ENCODE measurements at places on chromosomes 3 and 15.

- DNase-seq = no peak
Observed at GRCh38 chr3:34988296-34988695, 651.0 kb upstream of the ARPP21 start.

GRCh38 chr15:31024330-31024729 is 32.9 kb upstream of the MTMR10 start:
- no peak for DNase-seq

GRCh38 chr15:73583544-73583943 is 49.6 kb downstream of the NPTN start:
- DNase-seq = no peak

GRCh38 chr3:53794597-53794996 is 51.6 kb downstream of the CHDH start:
- DNase-seq = no peak

DNA sequence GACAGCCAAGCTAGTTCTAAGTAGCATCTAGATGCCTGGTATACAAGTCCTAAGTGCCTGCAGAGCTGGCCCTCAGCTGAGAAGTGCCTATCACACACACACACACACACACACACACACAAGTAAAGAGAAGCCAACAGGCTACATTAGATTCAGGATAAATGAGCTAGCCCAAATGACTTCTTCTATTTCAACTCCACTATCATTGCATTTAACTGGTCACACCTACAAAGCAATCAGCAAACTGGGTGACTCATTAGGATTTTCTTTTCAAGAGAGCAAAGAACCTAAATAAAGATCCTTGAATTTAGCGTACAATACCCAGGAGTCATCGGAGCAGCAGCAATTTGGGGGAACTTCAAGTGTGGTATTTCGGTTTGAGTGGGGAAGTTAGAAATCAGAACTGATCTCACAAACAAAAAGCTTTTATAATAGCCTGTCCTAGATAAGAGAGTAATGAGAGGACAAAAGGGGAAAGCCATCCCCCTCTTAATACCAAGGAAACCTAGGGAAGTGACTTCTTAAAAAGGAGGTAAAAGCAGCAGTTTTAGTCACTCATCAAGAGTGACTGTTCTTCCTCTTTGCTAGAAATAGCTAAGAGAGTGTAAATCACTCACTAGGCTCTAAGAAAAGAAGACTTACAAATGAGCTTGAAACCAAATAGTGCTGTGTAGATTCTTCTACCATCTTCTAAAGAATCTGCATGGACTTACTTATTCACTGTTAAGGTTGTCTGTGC is 112.7 kb downstream of the TNIK start:
- DNase-seq = no peak

DNA sequence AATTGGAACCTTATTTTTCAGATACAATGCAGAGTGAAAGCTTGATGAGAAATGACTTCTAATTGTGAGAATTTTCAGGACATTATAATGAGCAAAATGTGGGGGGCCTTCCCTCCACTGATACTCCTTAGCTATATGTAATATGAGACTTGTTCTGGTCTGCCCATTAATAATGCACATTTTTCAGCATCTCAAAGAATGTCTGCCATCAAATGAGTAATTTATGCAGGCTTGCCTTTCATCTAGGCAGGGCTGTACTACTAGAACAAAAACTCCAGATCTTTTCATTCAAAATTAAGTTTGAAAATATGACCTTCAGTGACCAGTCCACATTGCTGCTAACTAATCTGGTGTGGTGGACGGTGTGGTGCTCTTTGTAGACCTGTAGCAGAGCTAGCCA is 127.4 kb downstream of the LRTM1 start:
- no peak for DNase-seq

- no peak for DNase-seq
Observed at GRCh38 chr3:24562895-24563294, 68.2 kb upstream of the THRB start.

GRCh38 chr3:61331929-61332552 is 80.8 kb upstream of the FHIT start:
- no peak for DNase-seq

- DNase-seq = no peak
Observed at GRCh38 chr3:105458518-105459215, 92.0 kb downstream of the ALCAM start.
